ENCODE measurements at places on chromosomes 4 and X.

GRCh38 chr4:185411849-185412248 lies 13.9 kb downstream of the UFSP2 start:
- no peak for DNase-seq

DNA sequence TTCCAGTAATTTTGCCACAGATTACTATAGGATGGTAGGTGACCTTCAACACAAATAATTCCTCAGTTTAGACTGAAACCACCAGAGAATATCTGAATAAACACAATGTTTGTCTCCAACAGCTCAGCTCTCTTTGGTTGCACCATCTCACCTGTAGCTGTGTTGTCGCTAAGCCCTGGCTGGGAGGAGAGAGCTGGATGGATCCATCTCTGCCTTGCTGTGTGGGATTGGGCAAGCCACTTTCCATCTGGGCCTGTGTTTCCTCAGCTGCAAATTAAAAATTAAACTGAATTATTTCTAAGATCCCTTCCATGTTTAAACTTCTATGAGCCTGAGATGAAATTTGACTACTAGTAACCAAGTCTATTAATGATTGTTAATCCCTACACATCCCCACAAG lies 310.2 kb downstream of the FBXW7 start:
- no peak for DNase-seq

DNA sequence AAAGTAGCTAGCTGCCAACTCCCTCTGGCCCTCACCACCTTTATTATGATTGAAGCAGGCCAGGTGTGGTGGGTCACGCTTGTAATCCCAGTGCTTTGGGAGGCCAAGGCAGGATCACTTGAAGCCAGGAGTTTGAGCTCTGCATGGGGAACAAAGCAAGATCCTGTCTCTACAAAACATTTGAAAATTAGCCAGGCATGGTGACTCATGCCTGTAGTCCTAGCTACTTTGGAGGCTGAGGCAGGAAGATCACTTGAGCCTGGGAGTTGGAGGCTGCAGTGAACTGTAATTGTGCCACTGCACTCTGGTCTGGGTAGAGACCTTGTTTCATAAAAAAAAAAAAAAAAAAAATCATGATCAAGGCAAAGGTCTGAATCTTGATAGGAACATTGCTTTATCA lies 467.0 kb upstream of the DIPK2B start:
- no peak for DNase-seq

DNA sequence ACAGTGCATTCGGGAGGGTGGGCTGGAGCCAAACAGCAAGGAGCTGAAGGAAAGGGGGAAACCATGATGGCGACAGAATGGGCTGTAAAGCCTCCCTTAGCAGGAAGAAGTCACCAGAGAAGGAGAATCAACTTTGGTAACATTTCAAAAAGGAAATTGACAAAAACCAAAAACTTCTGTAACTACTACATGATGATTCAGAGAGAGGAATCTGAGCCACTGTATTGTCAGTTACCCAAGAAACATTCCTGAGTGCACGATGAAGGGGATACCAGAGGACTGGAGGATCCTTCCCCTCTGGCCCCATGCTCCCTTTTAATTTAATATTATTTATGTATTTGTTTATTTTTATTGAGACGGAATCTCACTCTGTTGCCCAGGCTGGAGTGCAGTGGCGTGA lies 26.3 kb downstream of the PDHA1 start:
- DNase-seq = no peak

DNA sequence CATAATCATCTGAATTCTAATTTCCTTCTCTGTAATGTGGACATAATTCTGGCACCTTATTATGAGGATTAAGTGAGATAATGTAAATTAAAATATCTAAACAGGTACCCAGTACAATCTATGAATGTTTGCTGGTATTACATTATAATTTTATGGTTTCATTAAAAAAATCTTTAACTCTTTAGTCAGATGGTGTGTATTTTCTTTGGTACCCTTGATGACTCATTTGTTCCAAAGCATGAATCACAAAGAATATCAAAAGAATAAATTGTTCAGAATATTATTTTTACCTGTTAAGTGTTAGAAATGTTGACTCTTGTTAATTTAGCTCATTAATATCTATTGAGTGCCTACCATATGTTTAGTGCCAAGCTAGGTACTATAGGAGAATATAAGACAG lies 74.3 kb downstream of the SNX25 start:
- DNase-seq = no peak

GRCh38 chr4:89439533-89439932 lies 131.9 kb upstream of the GPRIN3 start:
- DNase-seq = no peak

GRCh38 chr4:78939667-78940008 lies 400 bp upstream of the PAQR3 start:
- no peak for DNase-seq

All from SW 1271 (cell line).